ENCODE measurements at places on chromosomes 16 and 17. TPM values are rescaled to one million over a fixed set of nuclear protein-coding genes. Genes with fewer than 3 reads are reported as not detected.

Gene TEDC2
- total RNA-seq = 3.9 TPM

Gene AOC3
- 15.5 TPM for total RNA-seq

DNA sequence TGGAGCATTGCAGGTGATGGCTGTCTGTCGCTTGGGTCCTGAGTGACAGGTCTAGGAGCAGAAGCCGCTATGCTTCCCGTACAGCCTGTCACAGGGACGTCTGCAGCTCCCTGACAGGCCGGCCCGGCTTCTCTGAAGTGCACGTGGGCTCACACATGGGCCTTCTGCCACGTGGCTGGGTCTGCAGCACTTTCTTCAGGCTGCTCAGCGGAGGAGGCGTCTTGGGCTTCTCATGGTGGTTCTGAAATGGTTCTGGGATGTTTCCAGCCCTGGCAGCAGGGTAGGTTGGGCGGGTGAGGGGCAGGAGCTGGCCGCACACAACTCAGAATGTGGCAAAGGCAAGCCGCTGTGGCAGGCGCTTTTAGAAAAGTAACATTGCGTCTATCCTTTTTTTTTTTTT is 80.3 kb upstream of the ZNF750 start:
- DNase-seq = no peak

DNA sequence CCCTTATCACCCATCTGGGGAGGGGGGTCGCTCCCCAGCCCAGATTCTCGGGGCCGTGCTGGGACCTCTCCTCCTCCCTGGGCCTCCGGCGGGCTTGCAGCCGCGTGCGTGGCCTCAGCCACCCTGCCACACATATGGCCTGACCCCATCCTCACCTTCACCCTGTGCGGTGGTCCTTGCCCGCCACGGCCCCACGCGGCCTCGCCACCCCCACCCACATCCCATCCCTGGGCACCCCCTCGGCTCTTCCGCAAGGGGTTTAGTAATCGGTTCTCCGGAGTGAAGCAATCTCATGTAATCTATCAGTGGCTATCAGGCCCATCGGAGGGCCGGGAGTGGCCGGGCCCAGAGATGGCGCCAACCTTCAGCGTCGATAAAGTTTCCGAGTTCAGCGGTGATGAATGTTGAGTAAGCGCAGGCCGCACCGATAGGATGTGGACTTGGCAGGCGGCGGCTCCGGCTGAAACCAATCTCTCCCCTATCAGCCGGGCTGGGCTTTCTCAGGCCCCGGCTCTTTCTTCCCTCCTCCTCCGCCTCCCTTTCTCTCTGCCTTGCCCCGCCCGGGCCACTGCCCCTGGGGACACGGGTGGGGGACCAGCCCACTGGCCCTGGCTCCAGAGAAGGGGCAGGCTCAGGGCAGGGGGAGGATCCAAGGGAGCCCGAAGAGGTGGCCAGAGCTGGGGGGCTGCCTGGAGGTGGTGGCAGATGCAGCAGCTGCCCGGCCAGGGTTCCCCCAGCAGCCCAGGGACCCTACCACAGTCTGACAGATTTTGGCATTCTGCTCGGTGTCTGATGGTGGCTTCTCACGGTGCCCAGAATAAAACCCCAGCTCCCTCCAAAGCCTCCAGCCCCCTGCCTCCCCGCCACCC is 20.8 kb downstream of the ZFPM1 start:
- DNase-seq = no peak

DNA sequence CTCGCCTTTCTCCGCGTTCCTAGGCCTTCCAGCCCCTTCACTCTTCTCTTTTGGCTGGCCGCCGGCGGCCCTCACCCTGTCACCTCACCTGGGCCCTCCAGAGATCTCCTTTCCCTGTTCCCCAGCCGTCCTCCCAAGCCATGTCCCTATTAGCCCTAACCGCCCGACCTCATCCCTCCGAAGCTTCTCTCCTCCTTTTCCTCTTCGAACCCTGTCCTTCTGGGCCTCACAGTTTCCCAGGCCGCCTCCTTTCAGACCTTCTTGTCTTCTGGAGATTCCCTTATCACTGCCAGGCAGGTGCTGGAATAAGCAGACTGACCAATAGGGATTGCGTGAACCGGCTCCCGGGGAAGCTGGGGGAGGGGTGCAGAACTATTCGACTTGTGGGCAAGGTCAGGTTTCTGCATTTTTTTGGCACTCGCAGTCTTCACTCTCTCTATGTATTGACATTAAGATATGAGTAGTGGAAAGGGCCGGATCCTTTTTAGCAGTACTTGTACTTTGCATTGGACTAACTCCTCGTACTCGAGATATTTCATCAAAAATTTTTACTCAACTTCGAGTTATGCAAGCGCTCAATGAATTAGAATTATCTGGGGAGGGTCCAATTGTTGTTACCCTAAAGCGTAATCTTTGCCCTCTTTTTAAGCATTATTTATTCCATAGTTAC is 690 bp downstream of the RHOT1 start:
- DNase-seq = no peak

- no peak for DNase-seq
Observed at GRCh38 chr17:78988152-78988551, 8.4 kb upstream of the LGALS3BP start.

Gene OR1F1
- total RNA-seq = not detected

GRCh38 chr17:49190932-49191331 is 19.4 kb downstream of the GNGT2 start:
- no peak for DNase-seq

GRCh38 chr17:6701719-6702118 is 11.4 kb downstream of the SLC13A5 start:
- DNase-seq = no peak

Gene RUNDC3A
- 0.77 TPM for total RNA-seq
